ENCODE measurements at places on chromosomes 1 and 21. TPM values are rescaled to one million over a fixed set of nuclear protein-coding genes. Genes with fewer than 3 reads are reported as not detected.

DNA sequence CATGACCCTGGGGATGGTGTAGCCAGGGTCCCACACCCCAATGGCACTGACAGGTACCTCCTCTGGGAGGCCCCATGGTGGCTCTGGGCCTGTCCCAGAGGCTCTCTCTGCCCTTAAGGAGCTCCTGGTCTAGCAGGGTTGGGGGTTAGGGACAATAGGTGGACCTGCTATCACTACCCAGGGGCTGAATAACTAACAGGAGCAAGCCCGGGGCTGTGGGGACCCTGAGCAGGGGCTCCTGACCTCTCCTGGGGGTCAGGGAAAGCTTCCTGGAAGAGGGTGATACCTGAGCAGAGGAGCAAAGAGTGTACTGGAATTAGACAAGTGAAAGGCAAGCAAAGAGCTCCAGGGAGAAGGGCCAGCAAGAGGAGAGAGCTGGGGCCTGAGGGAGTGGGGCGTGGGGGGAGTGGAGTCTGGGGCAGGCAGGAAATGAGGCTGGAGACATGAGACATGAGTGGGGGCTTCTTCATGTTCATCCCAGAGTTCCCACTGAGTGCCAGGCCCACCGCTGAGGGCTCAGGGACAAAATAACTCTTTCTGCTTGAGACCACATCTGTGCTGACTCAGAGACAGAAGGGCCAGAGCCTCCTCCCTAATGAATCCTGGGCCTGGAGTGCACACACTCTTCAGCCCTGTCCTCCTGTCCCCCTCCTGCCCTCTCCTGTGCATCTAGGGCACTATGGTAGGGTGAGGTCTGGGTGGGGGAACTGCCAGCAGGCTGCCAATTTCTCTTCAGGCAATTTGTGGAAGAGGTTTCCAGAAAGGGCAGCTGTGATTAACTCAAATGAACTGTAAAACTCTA is 517.6 kb downstream of the PTPRU start:
- no peak for DNase-seq

COL11A1 gene
- total RNA-seq = not detected

- no peak for DNase-seq
Observed at GRCh38 chr1:230139315-230139714, 72.3 kb downstream of the GALNT2 start.

TEX38 gene
- 0.26 TPM for total RNA-seq

- DNase-seq = no peak
Observed at GRCh38 chr1:167659450-167659849, 29.4 kb downstream of the RCSD1 start.

DNA sequence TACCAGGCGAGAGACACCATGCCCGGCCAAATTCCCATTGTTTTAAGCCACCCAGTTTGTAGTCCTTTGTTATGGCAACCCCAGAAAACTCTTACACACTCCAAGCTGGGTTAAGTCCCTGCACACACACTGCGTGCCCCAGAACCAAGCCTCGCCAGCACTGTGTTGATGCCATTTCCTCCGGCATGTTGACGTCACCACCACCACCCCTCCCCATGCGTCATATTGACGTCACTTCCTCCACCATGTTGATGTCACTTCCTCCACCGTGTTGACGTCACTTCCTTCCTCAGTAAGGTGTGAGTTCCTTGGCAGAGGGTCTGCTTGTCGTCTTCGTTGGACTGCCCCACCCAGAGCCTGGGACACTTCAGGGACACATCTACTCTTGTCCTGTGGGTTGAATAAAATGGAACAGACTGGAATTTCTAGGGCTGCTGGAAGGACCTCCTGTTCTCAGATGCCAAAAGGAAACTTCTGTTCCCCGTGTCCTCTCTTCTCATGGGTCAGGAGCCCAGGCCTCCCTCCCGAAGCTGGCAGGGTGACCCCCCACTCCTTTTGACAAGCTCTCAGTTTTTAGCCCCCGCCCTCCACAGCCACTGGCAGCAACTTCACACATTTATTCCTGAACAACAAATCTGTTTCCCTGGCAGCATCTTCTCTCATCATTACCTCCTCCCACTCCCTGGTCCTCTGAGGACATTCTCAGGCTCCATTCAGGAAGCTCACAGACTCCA is 643.3 kb downstream of the NPHP4 start:
- no peak for DNase-seq

- DNase-seq = no peak
Observed at GRCh38 chr1:231679109-231679508, 52.5 kb downstream of the DISC1 start.

DNA sequence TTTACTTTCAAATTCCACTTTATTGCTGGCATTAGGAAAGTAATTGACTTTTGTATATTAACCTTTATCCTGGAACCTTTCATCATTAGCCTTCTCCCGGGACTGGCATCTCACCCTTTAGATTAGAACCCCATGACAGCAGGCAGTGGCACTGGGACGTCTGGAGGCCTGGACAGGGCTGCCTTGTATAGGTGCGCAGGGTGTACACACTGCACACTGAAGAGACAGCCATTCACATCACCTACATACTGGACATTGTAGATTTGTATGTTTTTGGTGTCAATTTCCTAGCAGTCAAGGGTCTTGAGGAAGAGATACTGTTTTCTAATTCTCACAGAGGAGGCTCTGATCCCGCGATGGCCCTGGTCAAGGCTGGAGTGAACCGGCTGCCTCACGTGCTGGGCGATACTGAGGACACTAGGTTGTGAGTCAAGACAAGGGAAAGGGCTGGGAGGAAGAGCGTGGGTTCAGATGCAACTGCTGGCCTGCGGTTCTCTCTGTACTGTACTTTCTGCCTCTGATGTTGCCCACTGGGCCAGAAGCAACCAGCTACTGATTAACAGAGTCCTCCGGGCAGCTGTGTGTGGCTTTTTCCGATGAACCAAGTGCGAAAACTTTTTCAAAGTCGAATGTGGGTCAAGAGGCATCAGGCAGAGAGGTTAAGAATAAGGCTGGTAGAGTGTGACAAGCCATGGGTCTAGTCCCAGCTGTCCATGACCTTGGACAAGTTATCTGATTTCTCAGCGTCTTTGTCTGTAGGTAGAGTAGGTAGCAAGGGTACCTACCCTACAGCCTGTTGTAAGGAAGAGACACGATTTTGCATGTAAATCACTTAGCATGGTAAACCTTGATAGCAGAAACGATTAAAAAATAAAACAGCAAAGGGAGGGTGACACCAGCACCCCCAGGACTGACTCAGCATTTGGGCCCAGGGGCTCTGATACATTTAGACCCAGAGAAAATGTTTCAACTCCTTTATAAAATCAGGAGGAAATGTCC is 38.2 kb upstream of the SLC25A33 start:
- no peak for DNase-seq

GRCh38 chr1:107486349-107486748 is 345.5 kb downstream of the NTNG1 start:
- DNase-seq = no peak

- no peak for DNase-seq
Observed at GRCh38 chr1:96292141-96292540, 429.4 kb upstream of the PTBP2 start.

OR2G6 gene
- not detected for total RNA-seq

TFF3 gene
- total RNA-seq = not detected

GRCh38 chr1:37720231-37721130 is 28.2 kb downstream of the CDCA8 start:
- no peak for DNase-seq

GRCh38 chr21:25691976-25692375 is 42.7 kb downstream of the ATP5PF start:
- DNase-seq = no peak

- no peak for DNase-seq
Observed at GRCh38 chr1:119582801-119583200, 65.3 kb downstream of the ZNF697 start.

- no peak for DNase-seq
Observed at GRCh38 chr1:22222723-22223122, 79.8 kb upstream of the WNT4 start.

FMOD gene
- not detected for total RNA-seq

DNA sequence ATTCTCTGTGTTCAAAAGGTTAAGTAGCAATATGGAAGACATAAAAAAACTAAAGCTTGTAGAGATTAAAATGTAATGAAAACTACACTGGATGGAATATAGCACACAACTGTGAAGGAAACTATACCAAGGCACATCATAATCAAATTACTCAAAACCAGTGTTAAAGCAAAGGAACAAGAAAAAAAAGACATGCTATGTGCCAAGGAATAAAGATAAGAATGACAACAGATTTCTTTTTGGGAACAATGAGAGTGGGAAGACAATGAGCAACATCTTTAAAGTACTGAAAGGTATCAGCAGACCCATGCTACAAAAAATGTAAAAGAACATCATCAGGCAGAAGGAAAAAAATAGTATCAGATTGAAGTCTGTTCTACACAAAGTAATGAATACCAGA is 157.8 kb downstream of the VPS13D start:
- DNase-seq = no peak

SERINC2 gene
- total RNA-seq = 0.40 TPM

DNA sequence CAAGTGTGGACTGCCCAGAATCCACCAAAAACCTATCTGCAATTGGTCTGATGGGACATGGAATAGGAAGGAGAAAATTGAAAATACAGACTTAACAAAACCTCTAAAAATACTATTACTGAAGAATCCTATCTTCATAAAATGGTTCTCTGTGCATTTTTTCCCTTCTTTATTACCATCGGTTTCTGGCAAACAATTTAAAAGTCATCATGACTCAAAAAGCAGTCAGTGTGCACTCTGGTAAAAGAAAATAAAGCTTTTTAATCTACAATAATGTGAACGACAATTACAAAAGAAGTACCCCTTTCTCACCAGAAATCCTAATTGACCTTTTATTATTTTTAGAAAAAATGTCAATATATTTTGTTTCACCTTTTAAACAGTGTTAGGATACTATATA is 186.3 kb downstream of the TPR start:
- no peak for DNase-seq

GRCh38 chr1:62111084-62111483 is 83.6 kb upstream of the L1TD1 start:
- no peak for DNase-seq

DNA sequence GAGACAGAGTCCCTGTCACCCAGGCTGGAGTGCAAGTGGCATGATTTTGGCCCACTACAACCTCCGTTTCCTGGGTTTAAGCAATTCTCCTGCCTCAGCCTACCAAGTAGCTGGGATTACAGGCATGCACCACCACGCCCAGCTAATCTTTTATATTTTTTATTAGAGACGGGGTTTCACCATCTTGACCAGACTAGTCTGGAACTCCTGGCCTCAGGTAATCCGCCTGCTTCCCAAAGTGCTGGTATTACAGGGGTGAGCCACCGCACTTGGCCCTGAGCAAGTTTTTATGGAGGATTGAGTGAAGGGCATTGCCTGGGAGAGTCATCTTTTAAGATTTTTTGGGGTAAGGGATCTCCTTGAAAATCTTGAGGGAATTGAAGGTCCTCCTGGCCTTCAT is 28.5 kb downstream of the UBE4B start:
- no peak for DNase-seq

All from natural killer cell (primary cell).